ENCODE measurements at places on chromosomes 1 and 21.
A peak's percentile ranks its signal among the peaks of the same experiment; 100 is the strongest.

- DNase-seq, result no peak
Measured at GRCh38 chr1:102821707-102822106, 286.6 kb downstream of the COL11A1 start.

- DNase-seq, result no peak
Measured at GRCh38 chr1:221775206-221775605, 33.3 kb upstream of the DUSP10 start.

DNA sequence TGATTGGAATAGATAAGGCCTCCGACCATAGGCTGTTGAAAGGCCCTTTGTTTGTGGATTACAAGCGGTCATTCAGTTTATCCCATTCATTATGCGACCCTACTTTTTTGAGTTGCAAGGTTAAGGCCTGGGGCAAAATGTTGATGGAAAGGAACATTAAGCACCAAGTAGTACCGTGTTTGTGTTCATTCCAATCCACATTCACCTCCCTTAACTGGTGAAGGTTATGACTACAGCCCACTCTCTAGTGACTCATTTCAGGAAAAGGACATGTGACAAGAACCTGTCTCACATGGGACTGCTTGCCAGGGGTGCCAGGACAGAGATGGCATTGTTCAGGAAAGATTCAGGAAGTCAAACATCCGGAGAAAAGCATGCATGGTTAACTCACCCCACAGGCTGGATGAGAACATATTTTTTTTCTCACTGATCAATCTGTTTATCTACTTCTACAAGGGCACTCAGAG is 81.6 kb downstream of the CD58 start:
- no peak for DNase-seq

DNA sequence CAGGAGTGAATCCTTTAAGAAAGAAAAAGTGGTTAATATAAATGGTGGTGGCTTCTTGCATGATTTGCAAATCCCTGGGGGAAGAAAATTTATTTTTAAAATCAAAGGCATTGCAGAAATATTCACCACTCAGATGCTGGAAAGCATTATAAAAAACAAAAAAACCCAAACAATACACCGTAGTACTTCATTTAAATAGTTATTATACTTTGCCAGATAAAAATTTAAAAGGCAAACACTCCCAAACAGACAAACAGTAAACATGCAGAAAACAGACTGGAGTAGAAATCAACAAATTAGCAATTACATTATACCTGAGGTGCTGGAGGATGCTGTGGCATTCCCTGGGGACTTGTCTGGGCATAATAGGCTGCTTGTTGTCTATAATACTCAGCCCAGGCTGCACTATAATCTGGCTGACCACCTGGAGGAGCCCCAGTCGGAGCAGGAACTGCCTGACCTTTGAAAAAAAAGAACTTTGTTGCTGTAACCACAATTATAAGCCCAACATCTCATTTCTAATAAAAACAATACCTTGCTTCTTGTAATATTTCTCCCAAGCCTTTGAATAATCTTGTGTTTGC is 29.9 kb downstream of the FUBP1 start:
- no peak for DNase-seq

DNA sequence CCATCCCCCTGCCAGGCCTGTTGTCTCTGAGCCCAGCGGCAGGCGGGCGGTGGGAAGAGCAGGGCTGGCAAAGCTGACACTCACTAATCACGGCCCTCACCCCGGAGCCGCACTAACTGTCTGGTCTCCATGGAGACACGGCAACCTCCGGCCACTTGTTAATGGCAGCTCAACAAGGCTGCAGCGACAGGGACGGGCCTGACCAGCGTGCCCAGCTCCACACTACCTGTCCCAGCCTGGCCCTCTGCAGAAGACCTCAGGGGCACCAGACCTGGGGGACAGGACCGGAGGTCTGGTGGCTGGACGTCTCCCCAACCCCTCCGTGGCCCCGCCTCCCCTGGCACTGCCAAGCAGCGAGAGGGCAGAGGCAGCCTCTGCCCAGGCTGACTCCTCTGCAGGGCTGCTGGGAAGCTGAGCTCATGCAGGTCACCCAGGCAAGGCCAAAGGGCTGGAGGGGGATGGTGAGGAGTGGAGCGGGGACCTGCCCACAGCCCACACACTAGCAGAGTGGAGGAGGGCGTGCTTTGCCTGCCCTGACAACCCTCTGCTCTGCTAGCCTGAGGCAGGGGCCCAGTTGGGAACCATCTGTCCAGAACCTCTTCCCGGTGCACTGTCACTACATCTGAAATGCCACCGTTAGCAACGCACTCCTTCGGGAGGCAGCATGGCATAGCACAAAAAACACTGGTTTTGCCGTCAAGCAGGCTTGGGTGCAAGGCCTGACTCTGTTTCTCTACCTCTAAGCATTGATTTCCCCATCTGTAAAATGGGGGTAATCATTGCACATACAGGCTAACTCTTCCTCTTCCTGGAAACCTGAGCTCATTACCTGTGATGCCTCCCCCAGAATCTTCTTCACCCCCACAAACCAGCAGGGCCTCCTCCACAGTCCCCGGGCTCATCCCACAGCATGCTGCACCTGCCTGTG is 29.6 kb upstream of the WASF2 start:
- no peak for DNase-seq

DNA sequence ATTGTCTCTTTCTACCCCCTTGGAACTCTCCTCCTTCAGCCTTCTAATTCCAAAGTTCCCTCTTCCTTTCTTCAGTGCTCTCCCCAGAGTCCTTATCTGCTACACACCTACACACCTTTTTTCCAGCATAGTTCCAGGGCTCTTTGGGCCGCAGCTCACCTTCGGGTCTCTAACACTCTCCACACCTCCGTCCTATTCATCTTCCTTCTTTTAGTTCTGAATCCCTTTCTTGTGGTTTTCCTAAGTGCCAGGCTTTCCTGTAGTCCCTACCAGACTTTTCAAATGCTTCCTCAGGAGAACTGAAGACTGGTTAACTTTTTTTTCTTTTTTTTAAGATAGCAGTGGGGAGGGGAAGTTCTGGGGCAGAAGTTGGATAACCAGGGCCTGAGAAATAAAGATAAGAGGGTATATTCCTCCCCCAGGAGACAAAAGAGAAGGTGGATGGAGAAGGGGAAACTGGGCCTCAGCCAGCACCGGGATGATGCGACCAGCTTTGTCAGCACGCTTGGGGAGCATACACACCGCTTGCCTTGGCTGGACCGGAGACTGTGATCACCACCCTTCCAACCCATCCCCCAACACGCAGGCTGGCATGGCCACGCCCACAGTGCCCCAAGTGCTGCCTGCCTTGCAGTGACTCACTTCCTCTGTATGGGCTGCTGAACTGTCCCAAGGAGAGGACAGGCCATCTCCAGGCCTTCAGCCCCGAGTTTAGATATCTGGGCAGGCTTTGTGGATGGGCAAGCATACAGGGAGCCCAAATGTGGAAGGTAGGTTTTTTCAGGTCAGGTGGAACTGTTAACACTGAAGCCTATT is 2.5 kb upstream of the CERS2 start:
- DNase-seq, result peak; percentile 81

DNA sequence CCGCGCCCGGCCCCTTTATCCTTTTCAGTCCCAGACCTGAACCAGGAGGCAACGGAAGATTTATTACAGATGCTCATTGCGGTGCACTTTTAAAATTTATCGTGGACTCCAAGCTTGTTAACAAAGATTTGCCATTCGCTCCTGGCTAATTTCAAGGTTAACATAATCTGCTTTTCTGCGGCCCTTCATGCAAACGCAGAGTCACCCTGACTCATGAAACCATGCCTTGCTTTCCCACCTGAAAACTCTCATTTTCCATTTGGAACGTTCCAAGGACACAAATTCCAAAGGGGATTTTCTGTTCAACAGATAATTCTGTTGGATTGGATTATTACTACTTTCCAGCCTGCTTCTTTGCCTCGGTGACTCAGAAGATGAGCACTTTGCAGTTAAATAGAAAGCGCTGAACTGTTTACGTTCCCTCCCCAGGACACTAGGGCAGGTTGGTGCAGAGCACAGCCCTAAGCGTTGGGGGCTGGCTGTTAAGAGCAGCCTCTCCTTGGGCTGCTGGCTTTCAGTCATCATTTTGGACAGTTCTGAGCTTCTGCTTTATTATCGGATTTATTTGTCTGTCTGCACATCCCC is 51.1 kb downstream of the CD247 start:
- DNase-seq, result no peak

GRCh38 chr1:206037581-206037980 is 13.9 kb upstream of the CTSE start:
- DNase-seq, result no peak

GRCh38 chr1:97017895-97018294 is 296.3 kb downstream of the PTBP2 start:
- DNase-seq, result no peak

- no peak for DNase-seq
Measured at GRCh38 chr1:10530281-10530740, 55.6 kb downstream of the PEX14 start.

GRCh38 chr1:227883073-227883520 is 64.6 kb downstream of the WNT9A start:
- no peak for DNase-seq

DNA sequence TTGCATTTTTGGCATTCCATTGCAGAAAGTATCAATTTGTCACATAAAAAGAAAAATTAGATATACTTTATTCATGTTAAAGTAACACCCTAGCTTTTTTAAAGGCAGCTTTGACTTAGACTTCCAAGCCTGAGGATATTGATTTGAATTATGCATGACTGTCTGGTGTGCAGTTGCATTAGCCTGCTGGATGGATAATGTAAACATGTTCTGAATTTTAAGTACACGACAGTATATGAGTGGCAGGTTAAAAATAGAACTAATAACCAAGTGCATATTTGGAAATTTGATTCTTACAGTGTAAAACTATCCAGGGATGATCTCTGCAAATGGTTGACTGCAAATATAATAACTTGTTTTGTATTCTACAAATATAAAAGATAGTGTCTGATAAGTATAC is 124.0 kb downstream of the SYT14 start:
- no peak for DNase-seq

DNA sequence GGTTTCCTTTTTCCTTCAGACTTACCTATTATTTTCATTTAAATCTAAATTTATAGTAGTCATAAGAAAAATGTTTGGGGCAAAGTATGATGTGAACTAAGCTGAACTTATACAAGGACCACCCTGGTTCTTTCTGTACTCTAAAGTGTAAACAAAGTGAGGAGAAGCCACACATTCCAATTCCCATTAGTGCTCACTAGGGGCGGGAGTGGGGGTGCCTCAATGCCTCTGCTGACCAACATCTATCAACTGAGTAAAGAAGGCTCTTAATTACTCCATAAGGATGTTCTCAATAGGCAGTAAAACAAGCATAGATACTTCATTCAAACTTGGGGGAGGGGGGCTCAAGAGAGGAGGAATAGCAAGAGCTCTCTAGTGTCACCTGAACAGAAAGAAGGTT is 151.7 kb downstream of the CDC42BPA start:
- no peak for DNase-seq

- DNase-seq, result no peak
Measured at GRCh38 chr1:26861889-26862378, 1.0 kb upstream of the SFN start.

- DNase-seq, result no peak
Measured at GRCh38 chr21:17794518-17795145, 24.5 kb downstream of the C21orf91 start.

DNA sequence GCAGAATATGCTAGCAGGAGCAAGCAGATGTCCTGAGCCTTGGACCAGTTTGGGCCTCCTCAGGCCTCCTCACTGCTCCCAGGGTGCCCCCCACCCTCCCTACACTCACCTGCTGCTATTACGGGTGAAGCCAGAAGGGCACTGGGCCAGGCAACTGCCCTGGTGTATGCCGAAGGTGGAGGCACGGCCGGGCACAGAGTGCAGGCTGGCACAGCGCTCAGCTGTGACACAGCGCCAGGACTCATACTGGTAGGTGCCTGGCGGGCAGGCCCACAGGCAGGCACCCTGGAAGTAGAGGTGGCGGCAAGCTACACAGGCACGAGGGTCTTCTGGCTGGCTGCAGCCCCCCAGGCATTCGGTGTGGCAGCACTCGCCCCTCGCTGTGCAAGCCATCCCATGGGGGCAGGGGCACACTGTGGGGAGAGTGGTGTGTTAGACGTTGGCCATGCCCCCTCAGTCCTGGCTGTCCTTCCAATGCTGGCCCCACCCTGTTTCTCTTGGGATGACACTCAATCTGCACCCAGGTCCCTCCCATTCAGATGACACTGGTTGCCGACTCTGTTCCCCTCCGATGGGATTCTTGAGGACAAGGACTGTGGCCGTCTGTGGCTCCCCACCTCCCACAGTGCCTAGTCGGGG is 7.0 kb downstream of the INSRR start:
- no peak for DNase-seq

GRCh38 chr1:70666381-70667140 is 255.5 kb downstream of the CTH start:
- DNase-seq, result no peak

GRCh38 chr21:31675318-31675717 is 15.8 kb downstream of the SOD1 start:
- no peak for DNase-seq

DNA sequence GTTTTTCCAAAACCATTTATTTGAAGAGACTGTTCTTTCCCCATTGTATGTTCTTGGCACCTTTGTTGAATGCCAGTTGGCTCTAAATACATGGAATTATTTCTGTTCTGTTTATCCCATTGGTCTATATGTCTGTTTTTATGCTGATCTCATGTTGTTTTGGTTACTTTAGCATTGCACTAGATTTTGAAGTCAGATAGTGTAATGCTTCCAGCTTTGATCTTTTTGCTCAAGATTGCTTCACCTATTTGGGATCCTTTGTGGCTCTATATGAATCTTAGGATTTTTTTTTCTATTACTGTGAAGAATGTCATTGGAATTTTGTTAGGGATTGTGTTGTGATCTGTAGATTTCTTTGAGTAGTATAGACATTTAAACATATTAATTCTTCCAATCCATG is 139.2 kb upstream of the GPR52 start:
- no peak for DNase-seq

GRCh38 chr1:58657082-58657481 is 42.8 kb downstream of the MYSM1 start:
- no peak for DNase-seq
